GM18507 (cell line): ENCODE measurements at places on chromosomes 6 and 20.

- DNase-seq: no peak
Observed at GRCh38 chr6:120938164-120938875, 396.0 kb downstream of the TBC1D32 start.

- DNase-seq: no peak
Observed at GRCh38 chr20:50333812-50334211, 143.2 kb downstream of the CEBPB start.

- no peak for DNase-seq
Observed at GRCh38 chr20:56467968-56468315, 485 bp upstream of the RTF2 start.

GRCh38 chr6:11987386-11987785 is 24.7 kb upstream of the HIVEP1 start:
- DNase-seq: no peak

DNA sequence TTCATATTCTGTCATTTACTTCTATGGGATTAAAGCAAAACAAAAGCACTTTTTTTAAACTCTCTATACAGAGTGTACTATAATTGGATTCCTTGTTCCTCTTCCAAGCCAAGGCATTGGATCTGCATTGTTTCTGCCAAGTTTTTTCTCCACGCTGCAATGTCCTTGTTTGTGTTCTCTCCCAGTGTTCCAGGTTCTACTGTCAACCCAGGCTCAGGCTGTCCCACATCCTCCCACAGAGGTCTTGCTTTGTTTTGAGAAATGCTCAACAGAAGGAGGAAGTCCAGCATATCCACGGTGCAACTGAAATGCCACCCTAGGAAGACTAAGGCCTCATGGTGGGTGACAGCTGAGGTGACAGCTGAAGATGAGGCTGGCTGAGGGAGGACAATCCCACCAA is 287.1 kb upstream of the PRDM1 start:
- no peak for DNase-seq

- no peak for DNase-seq
Observed at GRCh38 chr20:31652917-31653396, 15.2 kb downstream of the COX4I2 start.

DNA sequence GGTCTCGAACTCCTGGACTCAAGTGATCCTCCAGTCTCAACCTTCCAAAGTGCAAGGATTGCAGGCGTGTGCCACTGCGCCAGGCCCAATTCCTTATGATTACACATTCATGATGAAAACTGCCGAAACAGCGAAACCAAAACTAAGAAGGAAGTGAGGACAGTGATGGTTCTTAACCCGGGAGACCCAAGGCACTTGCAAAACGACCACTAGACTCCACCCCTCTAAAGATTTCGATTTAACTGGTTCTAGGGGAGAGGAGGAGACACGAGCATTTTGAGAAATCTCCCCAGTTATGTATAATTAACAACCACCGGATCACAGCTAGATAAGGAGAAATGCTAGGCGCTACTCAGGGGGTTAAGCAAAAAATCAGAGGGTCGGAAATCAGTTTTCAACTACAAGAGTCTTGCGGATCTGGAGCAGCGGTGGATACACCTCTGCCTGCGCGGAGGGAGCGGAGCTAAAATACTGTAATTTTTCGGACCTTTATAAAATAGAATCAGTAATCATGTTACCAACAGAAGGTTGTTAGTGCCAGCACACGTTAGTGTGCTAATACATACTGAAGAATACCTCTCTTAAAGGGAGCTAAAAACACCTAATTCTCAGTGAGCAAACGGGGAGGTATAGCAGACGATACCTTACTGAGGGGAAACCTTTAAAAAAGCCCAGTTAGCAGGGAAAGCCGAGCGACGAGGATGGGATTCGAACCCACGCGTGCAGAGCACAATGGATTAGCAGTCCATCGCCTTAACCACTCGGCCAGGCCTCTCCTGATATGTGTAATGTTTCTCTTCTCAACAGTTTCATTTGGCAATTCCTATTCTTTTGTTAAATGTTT is 60.0 kb upstream of the BTN3A2 start:
- DNase-seq: no peak

- no peak for DNase-seq
Observed at GRCh38 chr20:23878787-23879186, 761 bp downstream of the CST5 start.

DNA sequence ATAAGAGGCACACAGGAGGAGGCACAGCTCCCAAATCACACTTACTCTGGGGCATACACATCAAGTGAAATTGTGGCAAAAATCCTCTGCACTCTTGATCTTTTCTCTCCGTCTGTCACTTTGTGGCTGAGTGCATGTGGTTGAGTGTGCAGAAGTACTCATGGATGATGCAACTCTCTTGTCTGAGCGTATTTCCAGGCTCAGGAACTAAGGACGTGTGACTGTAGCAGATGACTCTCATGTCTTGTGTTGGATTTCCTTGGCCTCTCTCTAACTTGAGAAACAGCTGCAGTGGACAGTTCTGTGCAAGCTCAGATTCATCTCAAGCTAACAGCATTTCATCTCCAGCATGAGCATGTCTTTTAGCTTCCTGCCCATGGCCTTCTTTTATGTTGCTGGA is 245.4 kb upstream of the FLRT3 start:
- DNase-seq: no peak

DNA sequence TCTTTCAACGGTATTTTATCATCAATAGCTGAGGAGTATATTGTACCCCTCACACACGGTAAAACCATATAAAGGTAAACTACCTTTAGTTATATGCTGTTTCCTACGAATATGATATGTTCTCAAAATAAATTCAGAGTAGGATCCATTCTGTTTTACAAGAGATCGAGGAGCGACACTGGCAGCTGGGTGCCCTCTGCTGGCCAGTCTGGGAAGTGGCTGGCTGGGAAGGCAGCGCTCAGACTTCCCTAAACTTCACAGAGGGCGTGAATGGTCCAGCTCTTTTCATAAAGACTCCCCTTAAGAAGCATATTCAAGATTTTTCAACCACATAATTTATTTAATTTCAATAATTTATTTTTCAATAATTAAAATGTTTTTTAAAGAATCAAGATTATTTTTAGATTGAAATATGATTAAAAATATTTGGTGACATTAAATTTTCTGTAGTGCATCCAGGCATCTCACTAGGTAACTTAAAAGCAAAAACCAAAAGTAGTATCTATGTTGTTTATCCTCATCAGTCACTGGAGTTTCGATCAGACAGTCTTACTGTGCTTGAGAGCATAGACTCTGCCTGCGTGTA is 187.5 kb upstream of the PDE10A start:
- DNase-seq: peak; percentile 46
